Stimulated activated CD4-positive, alpha-beta T cell treated with anti-CD3 and anti-CD28 coated beads, TNF-alpha, amount 100 ng/mL, for 4 hours (primary cell): ENCODE measurements at places on chromosomes 6 and 20.

DNA sequence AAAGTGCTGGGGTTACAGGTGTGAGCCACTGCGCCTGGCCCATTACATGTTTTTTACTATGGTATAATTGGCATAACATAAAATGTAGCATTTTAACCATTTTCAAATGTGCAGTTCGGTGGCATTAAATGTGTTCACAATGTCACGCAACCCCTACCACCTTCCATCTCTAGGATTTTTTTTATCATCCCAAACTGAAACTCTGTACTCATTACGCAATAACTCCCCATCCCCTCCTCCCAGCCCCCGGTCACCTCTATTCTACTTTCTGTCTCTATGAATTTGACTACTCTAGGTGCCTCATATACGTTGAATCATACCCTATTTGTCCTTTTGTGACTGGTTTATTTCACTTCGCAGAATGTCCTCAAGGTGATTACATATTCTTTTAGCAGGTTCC, 233.1 kb upstream of the ARID1B start:
- no peak for DNase-seq

DNA sequence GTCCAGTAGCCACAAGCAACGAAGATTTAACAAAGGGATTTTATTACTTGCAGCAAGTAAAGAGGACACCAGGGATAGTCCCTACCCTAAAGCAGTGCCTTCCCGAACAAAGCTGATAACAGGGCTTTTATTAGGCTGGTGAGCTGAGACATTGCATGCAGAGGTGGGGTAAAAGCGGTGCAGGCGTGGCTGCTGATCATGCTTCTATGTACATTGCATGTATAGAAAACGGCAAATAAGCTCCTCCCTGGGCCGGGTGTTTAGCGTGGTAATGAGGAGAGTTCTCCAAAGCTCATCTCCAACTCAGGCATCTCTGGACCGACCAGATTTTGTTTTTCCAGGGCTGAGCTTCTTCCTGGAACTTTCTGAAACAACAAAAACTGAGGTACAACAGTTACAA, 83.5 kb upstream of the CDH4 start:
- DNase-seq, result no peak

- DNase-seq, result no peak
These were observed 181.0 kb downstream of the ZFP64 start for GRCh38 chr20:52010541-52010940.

GRCh38 chr6:38033442-38033982, 214.0 kb downstream of the ZFAND3 start:
- no peak for DNase-seq

DNA sequence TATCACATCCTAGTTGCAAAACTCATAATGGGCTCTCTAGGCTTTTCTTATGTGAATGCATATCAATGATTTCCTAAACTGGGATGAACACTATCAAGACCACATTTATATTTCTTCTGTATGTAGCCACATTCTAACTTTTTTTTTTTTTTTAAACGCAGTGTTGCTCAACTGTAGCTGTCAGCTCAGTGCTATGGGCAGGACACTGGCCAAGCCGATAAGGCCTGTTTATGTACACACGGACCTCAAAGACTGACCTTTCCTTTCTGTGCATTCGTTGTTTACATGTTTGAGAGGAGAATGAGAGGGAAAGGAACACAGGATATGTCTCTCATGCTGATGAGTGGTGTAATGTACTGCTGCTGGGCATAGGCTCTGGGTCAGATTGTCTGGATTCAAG, 75.1 kb upstream of the B3GAT2 start:
- DNase-seq, result no peak

DNA sequence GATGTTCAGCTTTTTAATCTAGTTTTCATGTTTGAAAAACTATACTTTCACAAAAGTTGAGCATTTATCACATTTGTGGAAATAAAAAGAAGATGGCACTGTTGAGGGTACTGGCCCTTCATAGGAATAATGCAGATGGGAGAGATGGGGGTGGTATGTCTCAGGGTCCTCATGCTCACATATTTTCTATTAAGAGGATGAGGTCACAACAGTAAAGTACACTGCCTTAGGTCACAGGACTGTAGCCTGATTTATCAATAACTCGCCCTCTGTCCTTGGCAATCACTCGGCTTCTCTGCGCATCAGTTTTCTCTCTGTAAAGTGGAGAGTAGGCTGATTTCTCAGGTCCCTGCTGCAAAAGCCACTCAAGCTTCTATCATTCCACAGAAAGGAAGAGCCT, 55.9 kb downstream of the PPP1R3G start:
- no peak for DNase-seq
